ENCODE measurements at places on chromosomes 5 and 9.

- DNase-seq, result no peak
Observed at GRCh38 chr9:7117676-7118561, 360.1 kb downstream of the KDM4C start.

- no peak for DNase-seq
Observed at GRCh38 chr5:71778678-71779276, 59.7 kb downstream of the CARTPT start.

GRCh38 chr5:6338871-6339270 lies 39.5 kb downstream of the MED10 start:
- DNase-seq, result no peak

GRCh38 chr5:17898766-17899165 lies 264.5 kb downstream of the TAF11L14 start:
- no peak for DNase-seq

DNA sequence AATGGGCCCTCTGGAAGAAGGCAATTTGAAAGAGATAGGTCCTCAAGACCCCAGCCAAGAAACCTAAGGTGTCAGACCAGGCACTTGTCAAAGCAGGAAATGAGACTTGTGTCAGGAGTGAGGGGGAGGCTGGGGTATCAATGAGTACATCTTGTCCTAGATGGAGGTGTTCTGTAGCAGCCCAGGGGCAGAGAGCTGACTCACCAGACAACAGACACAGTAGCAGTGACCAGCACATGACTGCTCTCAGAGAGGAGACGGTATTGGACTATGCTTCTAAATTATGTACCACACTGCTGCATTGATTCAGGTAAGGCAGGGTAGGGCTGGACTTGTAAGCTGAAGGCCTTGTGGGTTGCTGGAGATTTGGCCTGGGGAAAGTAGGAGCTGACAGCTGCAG lies 551.2 kb upstream of the KLF4 start:
- no peak for DNase-seq

DNA sequence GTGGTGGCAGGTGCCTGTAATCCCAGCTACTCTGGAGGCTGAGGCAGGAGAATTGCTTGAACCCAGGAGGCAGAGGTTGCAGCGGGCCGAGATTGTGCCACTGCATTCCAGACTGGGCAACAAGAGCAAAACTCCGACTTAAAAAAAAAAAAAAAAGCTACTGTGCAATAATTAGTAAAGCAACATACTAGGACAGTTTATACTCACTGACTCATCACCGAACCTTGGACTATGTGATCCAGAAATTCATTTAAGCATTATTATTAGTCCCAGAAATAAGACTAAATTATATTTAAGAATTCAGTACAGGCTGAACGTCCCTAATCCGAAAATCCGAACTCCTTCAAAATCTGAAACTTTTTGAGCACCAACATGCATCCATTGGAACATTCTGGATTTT lies 37.8 kb downstream of the GOLPH3 start:
- DNase-seq, result no peak

Measured in activated naive CD4-positive, alpha-beta T cell (primary cell).